ENCODE measurements at places on chromosomes 12 and 14.

- DNase-seq: no peak
Measured at GRCh38 chr14:89996963-89997362, 41.2 kb downstream of the TDP1 start.

- no peak for DNase-seq
Measured at GRCh38 chr14:84991021-84991420, 538.9 kb upstream of the FLRT2 start.

GRCh38 chr12:55703901-55704761, 3.6 kb downstream of the ITGA7 start:
- no peak for DNase-seq

DNA sequence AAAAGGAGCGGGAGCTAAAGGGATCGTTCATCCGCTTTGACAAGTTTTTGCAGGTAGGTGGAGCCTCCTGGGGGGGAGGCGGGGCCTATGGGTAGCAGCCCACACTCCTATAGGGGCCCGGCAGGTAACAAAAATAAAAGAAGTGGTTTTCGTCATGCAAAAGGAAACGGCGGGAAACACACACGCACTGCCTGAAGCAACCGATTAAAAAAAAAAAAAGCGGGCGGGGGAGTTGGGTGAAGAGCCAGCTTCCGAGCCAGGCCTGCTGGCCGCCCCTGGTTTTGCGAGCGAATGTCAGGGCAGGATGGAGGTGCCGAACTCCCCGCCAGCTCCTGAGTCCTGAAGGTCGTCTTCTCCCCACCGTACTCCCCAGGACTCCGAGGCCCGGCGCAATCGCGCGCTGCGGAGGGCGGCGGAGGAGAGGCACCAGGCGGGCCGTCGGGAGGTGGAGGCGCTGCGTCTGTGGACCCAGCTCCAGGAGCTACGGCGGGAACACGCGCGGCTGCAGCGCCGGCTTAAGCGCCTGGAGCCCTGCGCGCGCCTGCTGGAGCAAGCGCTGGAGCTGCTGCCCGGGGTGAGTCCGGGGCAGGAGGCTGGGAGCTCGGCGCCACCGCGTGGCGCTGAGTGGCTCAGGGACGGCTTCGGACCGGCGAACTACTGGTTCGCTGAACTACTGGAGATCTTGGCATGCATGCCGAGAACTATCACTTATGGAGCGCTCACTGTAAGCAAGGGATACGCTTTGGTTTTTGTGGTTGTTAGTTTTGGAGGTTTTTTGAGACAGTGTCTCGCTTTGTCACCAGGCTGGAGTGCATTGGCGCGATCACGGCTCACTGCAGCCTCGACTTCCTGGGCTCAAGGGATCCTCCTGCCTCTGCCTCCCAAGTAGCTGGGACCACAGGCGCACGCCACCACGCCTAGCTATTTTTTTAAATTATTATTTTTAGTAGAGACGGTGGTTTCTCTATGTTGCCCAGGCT, 3.6 kb downstream of the CFAP73 start:
- DNase-seq: no peak

- DNase-seq: no peak
Measured at GRCh38 chr12:132429602-132429945, 60.4 kb upstream of the FBRSL1 start.

GRCh38 chr12:93609281-93610192, 37.1 kb downstream of the SOCS2 start:
- DNase-seq: no peak

- DNase-seq: no peak
Measured at GRCh38 chr12:20946732-20947131, 136.2 kb downstream of the SLCO1B3 start.

DNA sequence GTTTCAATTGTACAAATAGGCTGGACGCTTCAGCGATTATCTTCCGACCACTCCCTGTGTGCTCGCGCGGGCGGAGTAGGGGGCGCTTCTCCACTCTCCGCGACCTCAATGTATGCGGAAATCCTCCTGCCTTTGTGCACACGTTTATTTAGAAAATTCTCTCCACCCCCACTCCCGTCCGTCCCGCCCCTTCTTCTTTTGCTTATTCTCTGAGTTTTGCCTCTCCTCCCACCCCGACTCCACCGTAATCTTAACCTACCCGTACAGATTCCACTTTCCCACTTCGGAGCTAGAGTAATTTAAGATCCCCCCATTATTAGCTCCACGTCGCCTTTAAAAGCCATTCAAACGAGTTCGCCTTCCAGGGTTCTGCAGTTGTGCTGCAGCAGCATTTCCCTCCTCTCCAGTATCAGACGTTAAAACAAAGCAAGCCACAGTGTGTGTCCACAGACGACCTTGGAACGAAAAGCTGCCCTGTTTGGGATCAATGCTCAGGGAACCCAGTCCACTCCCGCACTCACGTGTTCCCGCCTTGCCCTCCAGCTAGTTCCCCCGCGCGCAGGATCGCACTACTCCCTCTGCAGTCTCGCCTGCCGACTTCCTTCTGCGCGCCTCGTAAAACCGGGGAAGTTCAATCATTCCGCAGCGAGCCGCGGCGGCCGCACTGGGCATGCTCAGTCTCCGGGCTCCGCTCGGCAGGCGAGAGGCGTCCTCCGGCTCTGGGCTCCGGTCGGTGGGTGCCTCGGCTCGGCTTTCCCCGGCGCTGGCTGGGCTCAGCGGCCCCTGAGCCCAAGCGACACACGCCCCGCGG, at the start of gene ANO6:
ANO6 (plus strand) TSS at position 677 of the 811 bp plus-strand sequence. CDS start 227 bp downstream, outside the sequence.
- peak; percentile 30 for DNase-seq

- no peak for DNase-seq
Measured at GRCh38 chr12:124543052-124543589, 24.3 kb downstream of the NCOR2 start.

GRCh38 chr12:42508913-42509460, 80.6 kb downstream of the PRICKLE1 start:
- no peak for DNase-seq

DNA sequence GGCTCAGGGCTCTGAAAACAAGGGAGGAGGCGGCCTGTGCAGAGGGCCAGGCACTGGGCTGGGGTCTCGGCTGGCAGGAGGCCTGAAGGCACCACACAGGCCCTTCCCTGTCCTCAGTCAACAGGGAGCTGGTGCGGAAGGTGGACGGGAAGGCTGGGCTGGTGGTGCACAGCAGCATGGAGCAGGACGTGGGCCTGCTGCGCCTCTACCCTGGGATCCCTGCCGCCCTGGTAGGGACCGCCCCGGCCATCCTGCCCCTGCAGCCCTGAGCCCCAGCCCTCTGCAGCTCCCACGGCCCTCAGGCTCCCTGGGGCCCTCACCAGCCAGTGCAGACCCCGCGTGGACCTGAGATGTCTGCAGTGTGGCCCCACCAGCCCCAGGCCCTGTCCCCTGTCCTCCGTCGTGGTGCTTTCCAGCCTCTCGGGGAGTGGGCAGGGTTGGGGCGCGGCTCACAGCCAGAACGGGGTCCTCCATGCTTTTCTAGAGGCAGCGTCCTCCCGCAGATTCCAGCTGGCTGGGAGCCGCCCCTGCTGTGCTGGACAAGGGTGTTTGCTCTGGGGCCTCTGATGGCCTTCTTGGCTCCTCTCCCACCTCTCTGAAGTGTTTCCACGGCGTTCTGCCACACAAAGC, 18.1 kb downstream of the ASPG start:
- no peak for DNase-seq

DNA sequence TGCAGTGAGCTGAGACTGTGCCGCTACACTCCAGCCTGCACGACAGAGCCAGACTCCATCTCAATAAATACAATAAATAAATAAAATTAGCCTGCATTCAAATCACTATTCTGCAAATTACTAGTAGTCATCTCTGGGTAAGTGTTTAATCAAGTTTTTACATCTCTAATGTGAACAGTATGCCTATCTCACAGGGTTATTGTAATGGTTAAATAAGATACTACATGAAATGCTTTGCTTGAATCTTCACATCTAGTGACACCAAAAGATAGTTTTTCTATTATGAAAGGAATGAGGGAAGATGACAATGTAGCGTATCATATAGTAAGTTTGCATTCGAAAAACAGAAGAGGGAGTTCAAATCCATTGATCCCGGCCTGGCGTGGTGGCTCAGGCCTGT, 2.1 kb downstream of the SRSF9 start:
- DNase-seq: no peak

GRCh38 chr14:89519040-89519439, 102.0 kb upstream of the FOXN3 start:
- DNase-seq: no peak

GRCh38 chr14:101627915-101628262, 66.6 kb downstream of the DIO3 start:
- no peak for DNase-seq

DNA sequence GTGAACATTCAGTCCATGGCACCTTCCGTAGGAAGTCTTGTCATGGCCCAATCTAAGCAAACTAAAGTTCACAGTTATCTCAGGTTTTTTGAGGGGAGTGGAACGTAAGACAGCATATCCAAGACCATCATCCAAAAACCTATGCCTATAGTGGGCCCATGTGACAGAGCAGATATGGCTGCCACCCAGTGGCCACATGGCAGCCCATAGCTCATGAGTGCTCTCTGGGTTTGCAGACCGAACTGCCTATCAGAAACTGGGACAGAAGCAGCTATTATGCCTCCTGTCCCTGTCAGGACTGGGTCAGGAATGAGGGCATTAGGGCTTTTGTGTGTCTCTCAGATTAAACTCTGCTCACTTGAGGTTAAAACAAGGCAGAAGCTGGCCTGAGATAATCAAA, 503.7 kb downstream of the NRXN3 start:
- DNase-seq: no peak

DNA sequence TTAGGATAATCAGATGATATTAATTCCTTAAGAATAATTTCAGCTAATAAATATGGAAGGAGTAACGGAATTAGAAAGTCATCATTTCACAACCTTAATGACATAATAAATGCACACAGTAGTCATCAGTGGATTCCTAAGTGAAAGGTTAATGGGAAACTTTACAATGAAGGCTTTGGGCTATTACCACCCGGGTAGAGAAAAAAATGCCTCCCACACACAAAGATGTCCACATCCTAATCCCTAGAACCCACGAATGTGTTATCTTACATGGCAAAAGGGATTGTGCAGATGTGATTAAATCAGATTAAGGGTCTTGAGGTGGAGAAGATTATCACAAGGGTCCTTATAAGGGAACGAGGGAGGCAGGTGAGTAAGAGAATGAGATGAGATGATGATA, 5.6 kb downstream of the TMED10 start:
- no peak for DNase-seq

GRCh38 chr14:21723431-21724045, 49.9 kb upstream of the OR4E1 start:
- no peak for DNase-seq

DNA sequence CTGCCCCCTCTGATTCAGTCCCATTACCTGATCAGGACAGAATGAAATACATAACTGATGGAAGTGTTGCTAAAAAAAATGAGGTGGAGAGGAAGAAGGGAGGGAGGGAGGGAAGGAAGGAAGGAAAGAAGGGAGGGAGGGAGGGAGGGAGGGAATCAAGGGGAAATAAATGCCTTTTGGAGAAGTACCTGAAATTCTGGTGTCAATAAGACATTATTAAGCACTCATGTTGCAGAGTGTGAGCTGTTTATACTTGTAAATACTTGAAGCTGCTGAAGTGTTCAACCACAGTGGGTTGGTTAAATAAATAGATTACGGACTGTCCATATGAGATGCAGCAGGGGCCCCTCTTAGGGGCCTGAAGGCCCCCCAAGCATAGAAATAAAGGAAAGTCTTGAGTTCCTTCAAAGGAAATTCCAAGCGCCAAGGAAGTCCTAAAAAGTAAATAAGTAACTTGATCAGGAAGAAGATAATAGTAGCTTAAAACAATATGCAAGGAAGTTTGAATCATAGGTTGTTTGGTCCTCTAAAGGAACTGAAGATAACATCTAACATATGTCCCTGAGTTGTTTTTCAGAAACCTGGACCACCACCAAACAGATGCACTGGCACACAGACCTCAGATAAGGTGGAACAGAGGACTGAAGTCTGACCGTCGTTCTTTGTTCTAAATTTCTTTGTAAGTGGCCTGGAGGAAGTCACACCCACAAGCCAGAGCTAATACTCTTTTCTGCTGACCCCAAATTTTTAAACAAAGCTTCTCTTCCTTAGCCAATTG, 110.8 kb downstream of the SEC23A start:
- DNase-seq: no peak

- no peak for DNase-seq
Measured at GRCh38 chr12:103780093-103780440, 61.0 kb downstream of the NT5DC3 start.

DNA sequence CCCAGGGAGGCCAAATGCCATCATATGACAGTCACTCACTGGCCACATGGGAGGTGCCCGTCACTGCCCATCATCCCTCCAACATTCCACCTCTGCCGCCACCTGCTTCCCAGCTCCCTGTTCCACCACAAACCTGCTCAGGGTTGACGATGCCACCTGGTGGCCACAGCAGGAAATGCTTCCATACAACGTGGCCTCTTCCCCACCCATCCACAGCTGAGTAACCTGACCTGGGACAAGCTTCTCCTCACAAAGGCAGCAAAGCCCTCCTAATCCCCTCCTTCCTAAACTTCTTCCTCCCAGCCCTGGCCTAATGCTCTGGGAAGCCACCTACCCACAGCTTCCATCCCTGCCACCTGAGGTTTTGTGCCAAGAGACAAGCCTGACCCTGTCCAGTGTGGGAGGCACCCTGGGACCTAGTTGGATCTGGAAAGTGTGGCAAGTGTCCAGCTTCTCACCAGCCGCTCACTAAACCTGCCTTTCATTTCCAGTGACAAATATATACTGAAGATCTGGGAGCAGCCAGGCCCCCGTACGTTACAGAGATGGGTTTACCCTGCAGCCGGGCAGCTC, 4.3 kb downstream of the DEGS2 start:
- DNase-seq: no peak

GRCh38 chr12:28024231-28024995, 51.9 kb upstream of the PTHLH start:
- DNase-seq: no peak

DNA sequence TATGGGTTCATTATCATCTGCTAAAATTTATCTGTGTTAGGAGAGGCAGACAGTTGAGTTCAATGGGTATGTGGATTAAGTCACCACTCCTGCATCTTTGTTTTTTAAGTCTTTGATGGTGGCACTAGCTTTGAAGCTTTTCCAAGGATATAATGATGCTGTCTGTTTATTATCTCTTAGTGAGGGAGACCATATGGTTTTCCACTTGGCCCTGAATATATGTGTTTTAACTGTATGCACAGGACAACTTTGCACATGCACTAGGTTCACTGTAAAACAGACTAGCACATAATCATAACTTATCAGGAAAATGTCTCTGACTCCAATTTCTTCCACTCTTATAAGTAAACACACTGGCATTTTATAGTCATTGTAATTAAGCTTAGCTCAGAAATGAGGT, 8.9 kb downstream of the OR6C74 start:
- DNase-seq: no peak

DNA sequence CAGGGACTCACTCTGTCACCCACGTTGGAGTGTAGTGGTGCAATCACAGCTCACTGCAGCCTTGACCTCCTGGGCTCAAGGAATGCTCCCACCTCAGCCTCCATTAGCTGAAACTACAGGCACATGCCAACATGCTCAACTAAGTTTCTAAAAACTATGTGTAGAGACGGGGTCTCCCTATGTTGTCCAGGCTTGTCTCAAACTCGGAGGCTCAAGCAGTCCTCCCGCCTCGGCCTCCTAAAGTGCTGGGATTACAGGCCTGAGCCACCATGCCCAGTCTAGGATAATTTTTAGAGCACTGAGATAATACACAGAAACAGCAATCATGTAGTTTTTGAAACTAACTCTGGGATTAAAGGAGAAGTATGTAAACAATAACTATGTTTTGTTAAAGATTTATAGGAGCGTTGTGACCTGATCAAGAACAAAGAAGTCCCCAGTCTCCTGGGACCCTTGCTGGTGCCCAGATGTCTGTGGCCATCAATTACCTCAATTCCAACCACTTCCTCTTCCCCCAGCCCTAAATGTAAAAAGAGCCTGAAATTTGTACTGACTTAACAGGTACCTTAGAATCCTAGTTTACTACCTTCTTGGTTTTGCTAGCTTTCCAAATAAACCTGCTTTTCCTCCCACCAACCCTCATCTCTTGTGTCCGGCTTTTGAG, 28.9 kb upstream of the EGLN3 start:
- no peak for DNase-seq
